ENCODE measurements at places on chromosomes 5 and 9. TPM values are rescaled to one million over a fixed set of nuclear protein-coding genes. Genes with fewer than 3 reads are reported as not detected.

DNA sequence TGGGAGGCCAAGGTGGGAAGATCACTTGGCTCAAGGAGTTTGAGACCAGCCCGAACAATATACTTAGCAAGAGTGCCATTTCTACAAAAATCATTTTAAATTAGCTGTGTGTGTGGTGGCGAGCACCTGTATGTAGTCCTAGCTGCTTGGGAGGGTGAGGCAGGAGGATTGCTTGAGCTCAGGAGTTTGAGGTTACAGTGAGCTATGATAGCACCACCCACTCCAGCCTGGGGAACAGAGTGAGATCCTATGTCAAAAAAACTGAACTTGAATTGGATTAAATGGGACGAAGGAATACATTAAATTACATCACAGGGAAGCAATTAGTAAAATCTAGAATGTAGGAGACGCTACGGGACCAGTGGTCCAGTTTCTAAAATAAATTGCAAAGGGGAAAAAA, 6.4 kb upstream of the ETF1 start:
- DNase-seq: no peak
- no peaks in the 10 kb centered on the region for H3K27me3 ChIP-seq

The ABO gene
- 5.7 TPM for total RNA-seq

The SH3TC2 gene
- 1.0 TPM for total RNA-seq

The NOL6 gene
- total RNA-seq: 48.3 TPM

GRCh38 chr5:166795756-166796155, 1495.7 kb upstream of the WWC1 start:
- no peaks in the 10 kb centered on the region for H3K36me3 ChIP-seq
- DNase-seq: no peak
- H3K4me1 ChIP-seq: no peaks in the 10 kb centered on the region

GRCh38 chr9:118975736-118976135, 393.5 kb downstream of the BRINP1 start:
- no peak overlapping the region for H3K4me3 ChIP-seq
- no peak overlapping the region for H3K27ac ChIP-seq
- no peaks in the 10 kb centered on the region for H3K36me3 ChIP-seq
- no peaks in the 10 kb centered on the region for H3K4me1 ChIP-seq
- DNase-seq: no peak
- H3K27me3 ChIP-seq: no peaks in the 10 kb centered on the region

- H3K4me3 ChIP-seq: no peak overlapping the region
- DNase-seq: peak; percentile 74
- no peaks in the 10 kb centered on the region for H3K27me3 ChIP-seq
- no peaks in the 10 kb centered on the region for H3K36me3 ChIP-seq
- no peak overlapping the region for H3K27ac ChIP-seq
These were observed 24.5 kb upstream of the SEMA4D start for GRCh38 chr9:89522261-89522958.

The C9 gene
- total RNA-seq: 0.58 TPM

The ALDH1B1 gene
- total RNA-seq: 18.3 TPM

The MRPS27 gene
- 46.2 TPM for total RNA-seq

DNA sequence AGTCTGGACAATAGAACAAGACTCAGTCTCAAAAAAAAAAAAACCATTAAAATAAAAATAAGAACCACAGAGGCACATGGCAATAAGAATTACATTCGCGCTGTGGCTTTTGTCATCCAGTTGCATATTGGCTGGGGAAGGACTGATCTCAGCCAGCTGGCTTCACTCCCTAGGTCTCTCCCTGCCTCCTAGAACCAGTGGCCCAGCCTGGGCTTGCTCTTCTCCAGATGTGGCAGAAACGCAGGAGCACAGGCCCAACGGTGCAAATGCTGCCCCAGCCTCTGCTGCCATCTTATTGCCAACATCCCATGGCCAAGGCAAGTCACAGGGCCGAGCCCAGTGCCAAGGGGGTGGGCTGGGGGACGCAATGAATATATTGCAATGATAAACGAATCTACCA, 37.0 kb downstream of the NKX2-5 start:
- H3K36me3 ChIP-seq: no peaks in the 10 kb centered on the region
- H3K4me3 ChIP-seq: no peak overlapping the region
- peaks cover 5% of the 10 kb centered on the region for H3K27me3 ChIP-seq
- no peak for DNase-seq
- no peaks in the 10 kb centered on the region for H3K4me1 ChIP-seq

The ARHGEF37 gene
- 4.2 TPM for total RNA-seq

DNA sequence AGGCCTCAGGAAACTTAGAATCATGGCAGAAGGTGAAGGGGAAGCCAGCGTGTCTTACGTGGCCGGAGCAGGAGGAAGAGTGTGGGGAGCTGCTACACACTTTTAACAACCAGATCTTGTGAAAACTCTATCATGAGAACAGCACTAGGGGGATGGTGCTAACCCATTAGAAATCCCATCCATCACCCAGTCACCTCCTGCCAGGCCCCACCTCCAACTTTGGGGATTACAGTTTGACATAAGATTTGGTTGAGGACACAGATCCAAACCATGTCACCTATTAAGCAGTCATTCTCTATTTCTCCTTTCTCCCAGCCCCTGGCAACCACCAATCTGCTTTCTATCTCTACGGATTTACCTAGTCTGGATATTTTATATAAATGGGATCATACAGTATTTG, 26.9 kb downstream of the PBX3 start:
- H3K4me3 ChIP-seq: no peak overlapping the region
- H3K4me1 ChIP-seq: no peaks in the 10 kb centered on the region
- DNase-seq: no peak
- H3K27me3 ChIP-seq: no peaks in the 10 kb centered on the region
- no peaks in the 10 kb centered on the region for H3K36me3 ChIP-seq

DNA sequence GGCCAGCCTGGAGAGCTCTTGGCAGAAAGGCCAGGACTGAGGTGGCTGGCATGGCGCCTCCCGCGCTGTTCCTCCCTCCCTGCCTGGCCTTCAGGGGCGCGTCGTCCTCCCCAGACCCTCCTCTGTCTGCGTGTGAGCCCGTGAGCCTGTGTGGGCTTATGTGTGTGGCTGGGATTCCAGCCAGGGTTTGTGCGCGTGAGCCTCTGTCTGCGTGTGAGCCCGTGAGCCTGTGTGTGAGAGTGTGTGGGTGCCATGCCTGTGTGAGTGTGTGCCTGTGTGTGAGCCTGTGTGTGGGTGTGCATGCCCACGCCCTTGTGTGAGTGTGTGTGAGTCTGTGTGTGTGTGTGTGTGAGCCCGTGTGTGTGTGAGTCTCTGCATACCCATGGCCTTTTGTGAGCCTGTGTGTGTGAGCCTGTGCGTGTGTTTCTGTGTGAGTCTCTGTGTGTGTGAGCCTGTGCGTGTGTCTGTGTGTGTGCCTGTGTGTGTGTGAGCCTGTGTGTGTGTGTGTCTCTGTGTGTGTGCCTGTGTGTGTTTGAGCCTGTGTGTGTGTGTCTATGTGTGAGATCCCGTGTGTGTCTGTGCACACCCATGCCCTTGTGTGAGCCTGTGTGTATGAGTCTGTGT, 13.0 kb downstream of the RXRA start:
- H3K27ac ChIP-seq: no peak overlapping the region
- H3K4me1 ChIP-seq: peaks cover 100% of the 10 kb centered on the region
- no peaks in the 10 kb centered on the region for H3K36me3 ChIP-seq
- no peak overlapping the region for H3K4me3 ChIP-seq
- H3K27me3 ChIP-seq: no peaks in the 10 kb centered on the region

- no peak overlapping the region for H3K27ac ChIP-seq
- H3K36me3 ChIP-seq: no peaks in the 10 kb centered on the region
- H3K4me1 ChIP-seq: no peaks in the 10 kb centered on the region
- DNase-seq: no peak
- H3K27me3 ChIP-seq: no peaks in the 10 kb centered on the region
These were observed 33.2 kb downstream of the F2RL2 start for GRCh38 chr5:76590027-76590426.

GRCh38 chr9:136507992-136508375, 25.1 kb upstream of the SEC16A start:
- no peaks in the 10 kb centered on the region for H3K27me3 ChIP-seq
- H3K36me3 ChIP-seq: no peaks in the 10 kb centered on the region
- no peak for DNase-seq
- H3K4me3 ChIP-seq: no peak overlapping the region
- H3K27ac ChIP-seq: no peak overlapping the region
- H3K4me1 ChIP-seq: peaks cover 15% of the 10 kb centered on the region

DNA sequence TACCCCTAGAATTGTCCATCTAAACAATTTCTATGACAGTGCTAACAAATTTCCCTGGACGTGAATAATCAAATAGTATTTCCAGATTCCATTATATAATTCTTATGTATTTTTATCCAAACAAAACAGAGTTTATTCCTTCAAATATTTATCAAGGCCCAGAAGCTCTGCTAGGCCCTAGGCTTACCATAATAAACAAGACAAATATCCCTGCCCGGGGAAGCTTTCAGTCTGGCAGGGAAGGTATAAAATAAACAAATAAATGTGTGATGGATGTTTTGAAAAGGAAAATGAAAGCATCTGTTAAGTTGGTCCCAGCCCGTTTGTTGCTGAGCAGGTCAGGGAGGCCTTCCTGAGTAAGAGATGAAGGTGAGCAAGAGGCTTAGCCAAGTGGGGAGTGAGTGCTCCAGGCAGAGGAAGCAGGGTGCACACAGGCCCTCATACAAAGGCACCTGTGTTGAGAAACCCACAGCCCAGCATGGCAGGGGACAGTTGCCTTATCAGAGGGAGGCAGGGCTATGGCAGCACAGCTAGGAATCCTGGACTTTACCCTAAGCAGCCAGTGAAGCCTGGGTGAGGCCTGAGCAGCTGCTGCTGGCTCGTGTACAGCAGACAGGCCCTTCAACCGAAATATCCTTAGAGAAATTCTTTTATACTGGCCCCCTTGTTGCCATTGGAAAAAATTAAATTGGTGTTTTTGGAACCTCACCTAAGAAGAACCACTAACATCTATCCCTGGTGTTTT, 7.7 kb upstream of the SLC35D2 start:
- H3K27me3 ChIP-seq: no peaks in the 10 kb centered on the region
- DNase-seq: no peak
- H3K4me3 ChIP-seq: no peak overlapping the region
- H3K36me3 ChIP-seq: no peaks in the 10 kb centered on the region

- H3K27ac ChIP-seq: peak overlapping the region; percentile 0
- H3K4me3 ChIP-seq: no peak overlapping the region
- no peaks in the 10 kb centered on the region for H3K4me1 ChIP-seq
- no peaks in the 10 kb centered on the region for H3K36me3 ChIP-seq
- DNase-seq: peak; percentile 46
- H3K27me3 ChIP-seq: no peaks in the 10 kb centered on the region
These were observed 15.7 kb upstream of the CEP120 start for GRCh38 chr5:123438902-123439301.

The SPATA31C1 gene
- total RNA-seq: not detected

The EQTN gene
- total RNA-seq: 0.37 TPM

DNA sequence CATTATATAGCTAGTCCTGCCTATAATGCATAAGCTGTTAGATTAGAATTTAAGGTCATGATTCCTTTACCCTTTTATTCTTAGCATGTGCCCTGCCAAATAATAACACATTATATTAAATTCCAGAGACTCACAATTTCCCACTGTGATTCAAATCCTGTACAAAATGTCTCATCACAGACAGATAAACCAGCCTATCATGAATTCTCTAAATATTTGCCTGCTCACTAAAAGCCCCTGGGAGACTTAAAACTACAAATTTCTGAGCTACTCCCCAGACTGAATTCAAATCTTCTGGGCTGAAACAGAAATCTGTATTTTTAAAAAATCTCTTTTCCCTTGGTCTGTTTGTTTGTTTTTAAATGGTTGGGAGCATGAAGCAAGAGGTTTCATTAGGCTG, 32.7 kb downstream of the GAPT start:
- H3K4me1 ChIP-seq: no peaks in the 10 kb centered on the region
- no peak overlapping the region for H3K4me3 ChIP-seq
- H3K27me3 ChIP-seq: no peaks in the 10 kb centered on the region
- no peak overlapping the region for H3K27ac ChIP-seq

The GABRG2 gene
- total RNA-seq: 0.76 TPM
